ENCODE measurements at places on chromosomes 16 and 17.

GRCh38 chr16:75192606-75193264 is 14.2 kb downstream of the CTRB2 start:
- DNase-seq: no peak

DNA sequence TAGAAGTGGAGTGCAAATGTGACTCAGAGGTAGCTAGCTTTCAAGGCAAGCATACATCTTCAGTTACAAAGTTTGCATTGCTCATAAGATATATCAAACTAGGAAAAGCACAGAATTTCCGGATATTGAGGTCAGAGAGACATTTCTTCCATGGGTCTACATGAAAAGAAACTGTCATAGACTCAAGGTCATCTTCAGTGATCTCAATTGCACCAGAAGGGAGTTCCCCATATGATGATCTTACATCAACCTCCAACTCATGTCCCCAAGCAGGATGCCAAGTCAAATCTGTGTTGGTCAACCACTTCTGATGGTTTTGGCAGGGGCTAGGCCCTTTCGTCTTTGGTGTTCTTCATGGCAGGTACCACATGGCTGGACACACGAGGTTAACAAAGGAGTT is 459.9 kb upstream of the MAF start:
- no peak for DNase-seq

GRCh38 chr17:27804113-27804512 is 3.8 kb upstream of the NOS2 start:
- no peak for DNase-seq

DNA sequence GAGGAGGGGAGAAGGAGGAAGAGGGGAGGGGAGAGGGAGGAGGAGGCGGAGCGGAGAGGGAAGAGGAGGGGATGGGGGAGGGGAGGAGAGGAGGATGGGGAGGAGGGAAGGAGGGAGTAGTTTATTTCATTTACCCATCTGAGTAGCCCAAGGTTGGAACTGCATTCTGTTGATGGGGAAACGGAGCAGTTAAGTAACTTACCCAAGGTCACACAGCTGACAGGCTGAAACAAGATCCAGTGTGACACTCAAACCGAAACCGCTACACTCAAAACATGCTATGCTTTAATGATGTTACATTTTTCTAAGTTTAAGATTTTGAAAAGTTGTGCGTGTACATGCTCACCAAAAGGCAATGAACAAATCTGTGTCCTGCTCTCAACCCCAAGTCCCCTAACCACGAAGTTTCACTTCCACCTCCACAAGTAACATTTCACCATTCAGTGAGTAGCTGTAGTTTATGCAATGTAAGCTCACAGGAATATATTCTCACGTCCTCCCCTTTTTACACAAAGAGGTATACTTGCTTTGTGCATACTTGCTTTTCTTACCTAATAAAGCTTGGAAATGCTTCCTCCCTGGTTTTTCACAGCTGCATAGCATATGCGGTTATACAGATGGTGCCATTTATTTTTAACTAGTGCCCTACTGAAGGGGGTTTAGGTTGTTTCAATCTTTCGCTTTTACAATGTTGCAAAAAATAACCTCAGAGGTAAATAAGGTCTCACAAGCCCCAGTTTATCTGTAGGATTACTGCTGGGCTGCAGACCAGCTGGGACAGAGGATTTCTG is 275.3 kb downstream of the PARN start:
- peak; percentile 6 for DNase-seq

GRCh38 chr17:7411427-7411750 is 3.7 kb downstream of the NLGN2 start:
- DNase-seq: no peak

GRCh38 chr17:61352781-61353491 is 46.7 kb upstream of the TBX2 start:
- DNase-seq: no peak

GRCh38 chr17:38853292-38854219 is at the start of gene RPL23:
Gene RPL23 (minus strand): TSS chr17:38853721. CDS start chr17:38853710, 11 bp downstream.
- DNase-seq: peak; percentile 93

GRCh38 chr17:7217113-7217987 is 2.3 kb downstream of the DLG4 start:
- no peak for DNase-seq

- DNase-seq: no peak
Measured at GRCh38 chr17:20040216-20040615, 31.1 kb downstream of the SPECC1 start.

DNA sequence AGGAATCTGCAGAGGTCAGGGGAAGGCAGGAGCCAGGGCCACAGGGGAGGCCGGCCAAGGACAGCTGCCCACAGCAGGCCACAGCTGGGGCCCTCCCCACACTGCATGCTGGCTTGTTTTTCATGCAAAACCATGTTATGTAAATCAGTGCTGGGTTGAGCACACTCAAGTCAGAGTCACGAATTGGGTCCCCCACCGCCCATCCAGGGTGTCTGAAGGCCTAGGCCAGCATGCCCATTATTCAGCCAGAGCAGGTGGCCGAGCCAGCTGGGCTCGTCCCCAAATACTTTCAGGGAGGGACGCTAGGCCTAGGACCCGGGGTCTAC is 51.2 kb upstream of the TOB1 start:
- no peak for DNase-seq

DNA sequence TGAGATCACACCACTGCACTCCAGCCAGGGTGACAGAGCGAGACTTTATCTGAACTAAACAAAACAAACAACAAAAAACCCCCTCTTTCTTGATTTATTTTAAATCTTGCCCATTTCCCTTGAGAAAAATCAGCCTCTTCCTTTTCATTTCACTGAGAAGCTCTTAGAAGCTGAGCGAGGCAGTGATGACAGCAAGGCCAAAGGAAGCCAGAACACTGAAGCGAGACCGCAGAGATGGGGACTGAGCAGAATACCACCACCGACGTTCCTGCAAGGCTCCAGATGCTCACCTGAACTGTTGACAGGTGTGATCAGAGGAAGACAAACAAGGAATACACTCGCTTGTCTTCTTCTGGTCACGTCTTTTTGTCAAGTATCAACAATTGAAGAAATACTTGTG is 30.5 kb upstream of the IRF8 start:
- DNase-seq: no peak

DNA sequence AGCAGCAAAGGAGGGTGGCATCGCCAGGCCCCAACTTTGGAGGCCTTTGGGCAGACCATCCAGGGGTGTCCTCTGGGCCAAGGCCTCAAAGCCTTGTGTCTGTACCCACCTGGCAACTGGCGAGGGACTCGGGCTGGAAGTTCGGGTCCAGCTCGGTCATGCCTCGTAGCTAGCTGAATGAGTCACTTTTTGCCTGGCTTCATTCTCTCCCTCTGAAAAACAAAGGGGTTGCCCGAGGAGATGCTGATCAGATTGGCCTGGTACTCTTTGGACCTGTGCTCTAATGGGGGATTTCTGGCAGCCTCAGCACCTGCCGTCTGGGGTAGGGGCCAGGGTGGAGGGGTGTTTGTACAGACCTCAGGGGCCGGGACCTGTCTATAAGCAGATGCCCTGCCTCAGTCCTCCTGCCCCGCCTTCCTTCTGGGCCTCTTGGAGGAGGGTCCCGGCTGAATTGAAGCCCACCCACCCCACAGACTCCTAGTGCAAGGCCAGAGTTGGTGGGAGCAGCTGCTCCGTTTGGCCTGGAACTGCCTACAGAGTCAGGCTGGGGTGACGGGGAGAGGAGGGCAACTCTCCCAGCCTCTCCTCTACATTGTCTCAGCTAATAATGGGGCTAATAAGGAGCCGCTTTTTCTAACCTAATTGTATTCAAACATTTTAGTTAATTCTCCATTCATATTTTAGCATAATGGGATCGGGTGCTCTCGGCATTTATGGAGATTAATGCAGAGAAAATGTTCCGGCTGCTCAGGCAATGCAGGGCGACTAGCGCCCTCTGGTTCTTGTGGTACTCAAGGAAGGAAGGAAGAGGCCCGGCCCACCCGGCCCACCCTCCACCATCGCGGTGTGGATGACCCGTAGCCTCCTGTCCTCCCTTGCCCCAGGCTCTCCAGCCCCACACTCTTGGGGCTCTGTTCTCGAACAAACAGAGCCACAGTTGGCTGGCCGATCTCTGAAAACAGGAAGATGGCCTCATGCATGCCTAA is 21.4 kb upstream of the ABCC3 start:
- no peak for DNase-seq

GRCh38 chr16:67539691-67540635 is 11.3 kb downstream of the RIPOR1 start:
- DNase-seq: no peak

- DNase-seq: no peak
Measured at GRCh38 chr16:20735490-20735889, 6.1 kb downstream of the THUMPD1 start.

GRCh38 chr17:7014995-7015958 is 2.9 kb downstream of the RNASEK start:
- DNase-seq: peak; percentile 91

- DNase-seq: no peak
Measured at GRCh38 chr17:8839410-8839935, 28.0 kb downstream of the PIK3R6 start.

GRCh38 chr16:55152875-55153390 is 171.1 kb upstream of the IRX6 start:
- no peak for DNase-seq

GRCh38 chr17:42387661-42388380 is 421 bp downstream of the STAT3 start:
- peak; percentile 12 for DNase-seq

- no peak for DNase-seq
Measured at GRCh38 chr16:29868396-29869009, 5.5 kb upstream of the CDIPT start.

GRCh38 chr17:38568845-38569510 is 36.8 kb downstream of the SRCIN1 start:
- DNase-seq: no peak

- no peak for DNase-seq
Measured at GRCh38 chr16:55275167-55275566, 48.8 kb upstream of the IRX6 start.
